ENCODE measurements at places on chromosomes 3 and 15.

GRCh38 chr3:141422961-141423582 lies 54.8 kb downstream of the ZBTB38 start:
- DNase-seq = no peak

DNA sequence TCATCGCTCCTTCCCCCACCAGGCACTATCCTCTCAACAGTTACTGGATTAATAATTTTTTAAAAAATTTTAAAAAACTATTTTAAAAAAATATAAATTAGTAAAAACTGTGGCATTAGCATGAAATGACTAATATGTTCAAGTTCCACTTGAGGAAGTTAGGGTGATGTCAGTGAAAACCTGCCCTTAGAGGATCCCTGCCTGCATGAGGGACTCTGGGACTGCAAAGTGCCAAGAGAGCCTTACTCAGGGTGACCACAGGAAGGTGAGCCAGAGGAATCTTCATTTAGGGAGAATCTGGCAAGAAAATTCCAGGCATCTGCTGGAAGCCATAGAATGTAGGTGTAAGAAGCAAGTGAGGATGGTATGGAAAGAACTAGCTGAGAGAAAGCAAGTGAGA lies 157.7 kb upstream of the BCL6 start:
- DNase-seq = no peak

DNA sequence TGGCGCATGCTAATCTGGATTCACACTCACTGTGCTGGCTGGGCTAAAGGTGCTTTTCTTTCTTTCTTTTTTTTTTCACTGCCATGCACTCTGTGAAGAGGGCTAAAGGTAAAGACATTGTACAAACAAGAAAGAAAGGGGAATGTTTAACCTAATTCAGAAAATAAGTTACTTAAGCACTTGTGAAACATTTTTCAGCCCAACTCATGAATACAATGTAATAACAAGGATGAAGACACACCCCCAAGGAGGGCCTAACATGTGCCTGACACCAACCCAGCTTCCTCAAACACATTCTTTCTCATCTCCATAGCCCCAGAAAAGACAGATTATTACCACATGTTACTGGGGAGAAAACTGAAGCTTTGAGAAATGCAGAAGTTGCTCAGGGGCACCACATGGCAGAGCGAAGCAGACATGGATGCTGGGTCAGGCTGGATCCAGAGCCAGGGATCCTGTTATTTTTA lies 5.7 kb downstream of the STIMATE start:
- peak; percentile 76 for DNase-seq

DNA sequence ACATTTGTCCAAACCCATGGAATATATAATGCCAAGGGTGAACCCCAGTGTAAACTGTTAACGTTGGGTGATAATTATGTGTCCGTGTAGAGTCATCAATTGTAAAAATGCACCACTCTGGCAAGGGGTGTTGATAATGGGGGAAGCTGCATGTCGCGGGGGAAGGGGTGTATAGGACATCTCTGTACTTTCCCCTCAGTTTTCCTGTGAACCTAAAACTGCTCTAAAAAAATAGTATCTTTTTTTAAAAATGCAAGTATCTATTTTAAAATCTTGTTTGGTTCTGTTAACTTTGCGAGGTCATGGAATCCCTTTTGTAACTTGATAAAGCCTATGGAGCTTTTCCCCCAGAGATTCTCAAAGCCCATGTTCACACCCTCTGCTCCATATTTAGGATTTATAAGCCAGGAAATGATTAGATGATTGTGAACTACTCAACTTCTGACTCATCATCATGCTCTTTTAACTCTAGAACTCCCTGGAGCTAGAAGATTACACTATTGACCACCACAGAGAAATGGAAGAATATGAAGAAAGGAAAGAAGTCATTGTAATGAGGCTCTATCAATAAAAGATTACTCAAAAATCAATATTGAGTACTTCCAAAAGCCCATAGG lies 56.1 kb upstream of the C3orf49 start:
- DNase-seq = peak; percentile 45

DNA sequence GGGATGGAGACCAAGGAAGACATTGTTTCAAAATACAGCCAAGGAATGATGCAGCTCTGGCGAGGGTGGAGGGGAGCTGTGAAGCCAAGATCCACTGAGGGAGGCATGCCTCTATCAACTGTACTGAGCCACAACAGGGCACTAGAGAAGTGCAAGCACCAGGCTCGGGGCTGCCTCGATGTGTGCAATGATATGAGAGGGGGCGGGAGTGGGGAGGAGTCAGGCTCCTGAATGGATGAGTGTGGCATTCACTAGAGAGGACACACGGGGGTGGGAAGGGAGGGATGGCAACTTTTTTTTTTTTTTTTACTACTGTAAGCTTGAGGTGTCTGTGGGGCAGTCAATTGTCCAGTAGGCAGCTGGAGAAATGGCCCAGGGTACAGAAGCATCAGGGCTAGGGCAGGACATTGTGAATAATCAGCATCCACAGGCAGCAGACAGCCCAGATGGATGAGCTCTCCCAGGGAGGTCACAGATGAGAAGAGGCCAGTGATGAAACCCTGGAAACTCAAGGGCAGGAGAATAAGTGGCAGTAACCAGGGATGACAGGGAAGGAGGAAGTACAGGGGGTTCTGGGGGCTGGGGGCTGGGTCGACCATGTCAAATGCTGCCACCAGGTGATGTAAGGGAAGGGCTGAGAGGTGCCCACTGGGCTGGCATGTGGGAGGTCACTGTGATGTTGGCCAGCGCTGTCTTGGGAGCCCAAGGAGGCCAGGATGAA lies 5.9 kb downstream of the STOML1 start:
- peak; percentile 50 for DNase-seq

GRCh38 chr15:72382146-72382545 lies 6.3 kb upstream of the HEXA start:
- DNase-seq = no peak

- peak; percentile 39 for DNase-seq
These were observed 105.0 kb downstream of the KLHL25 start for GRCh38 chr15:85689729-85690128.

GRCh38 chr3:177058648-177059047 lies 138.6 kb downstream of the TBL1XR1 start:
- no peak for DNase-seq

All from adipocyte (in vitro differentiated cells).